ENCODE measurements at places on chromosomes 1 and 21.
A peak's percentile ranks its signal among the peaks of the same experiment; 100 is the strongest.

GRCh38 chr21:46004168-46004861, 22.7 kb downstream of the COL6A1 start:
- no peak for DNase-seq

GRCh38 chr1:169098380-169098779, 8.1 kb upstream of the ATP1B1 start:
- no peak for DNase-seq

DNA sequence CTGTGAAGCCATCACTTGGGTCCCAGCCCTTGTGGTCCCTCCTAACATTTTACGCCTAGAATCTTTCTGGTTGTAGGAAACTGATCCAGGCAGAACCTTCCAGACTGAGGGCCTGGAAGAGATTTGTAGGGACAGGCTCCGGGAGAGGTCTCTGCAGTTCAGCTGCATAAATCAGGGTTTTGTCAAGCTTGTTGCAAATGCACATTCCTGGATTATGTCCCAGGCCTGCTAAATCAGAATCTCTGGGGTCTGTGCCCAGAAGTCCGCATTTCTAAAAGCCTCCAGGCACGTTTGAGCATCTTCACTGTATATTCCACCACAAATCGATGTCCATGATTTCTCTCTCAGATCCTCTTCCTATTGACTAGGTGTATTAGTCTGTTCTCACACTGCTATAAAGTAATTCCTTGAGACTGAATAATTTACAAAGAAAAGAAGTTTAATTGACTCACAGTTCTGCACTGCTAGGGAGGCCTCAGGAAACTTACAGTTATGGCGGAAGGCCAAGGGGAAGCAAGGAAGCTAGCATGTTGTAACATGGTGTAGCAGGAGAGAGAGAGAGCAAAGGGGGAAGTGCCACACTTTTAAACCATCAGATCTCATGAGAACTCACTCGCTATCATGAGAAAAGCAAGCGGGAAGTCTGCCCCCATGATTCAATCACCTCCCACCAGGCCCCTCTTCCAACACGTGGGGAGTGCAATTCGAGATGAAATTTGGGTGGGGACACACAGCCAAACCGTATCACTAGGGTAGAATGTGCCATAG, 1.2 kb upstream of the FHAD1 start:
- no peak for DNase-seq

GRCh38 chr1:61213245-61214011, 131.1 kb downstream of the NFIA start:
- no peak for DNase-seq

GRCh38 chr1:209132736-209133467, 450.6 kb upstream of the CAMK1G start:
- DNase-seq = no peak

- no peak for DNase-seq
Observed at GRCh38 chr1:160134791-160135572, 16.4 kb upstream of the ATP1A4 start.

DNA sequence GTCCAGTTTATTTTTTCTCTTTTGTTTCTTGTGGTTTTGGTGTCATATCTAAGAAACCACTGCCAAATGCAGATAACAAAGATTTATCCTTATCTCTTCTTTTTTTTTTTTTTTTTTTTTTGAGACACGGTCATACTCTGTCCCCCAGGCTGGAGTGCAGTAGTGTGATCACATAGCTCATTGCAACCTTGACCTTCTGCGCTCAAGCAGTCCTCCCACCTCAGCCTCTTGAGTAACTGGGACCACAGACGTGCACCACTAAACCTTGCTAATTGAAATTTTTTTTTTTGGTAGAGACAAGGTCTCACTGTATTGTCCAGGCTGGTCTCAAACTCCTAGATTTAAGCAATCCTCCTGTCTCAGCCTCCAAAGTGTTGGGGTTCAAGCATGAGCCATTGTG, 8.9 kb downstream of the SLC66A1 start:
- DNase-seq = no peak

DNA sequence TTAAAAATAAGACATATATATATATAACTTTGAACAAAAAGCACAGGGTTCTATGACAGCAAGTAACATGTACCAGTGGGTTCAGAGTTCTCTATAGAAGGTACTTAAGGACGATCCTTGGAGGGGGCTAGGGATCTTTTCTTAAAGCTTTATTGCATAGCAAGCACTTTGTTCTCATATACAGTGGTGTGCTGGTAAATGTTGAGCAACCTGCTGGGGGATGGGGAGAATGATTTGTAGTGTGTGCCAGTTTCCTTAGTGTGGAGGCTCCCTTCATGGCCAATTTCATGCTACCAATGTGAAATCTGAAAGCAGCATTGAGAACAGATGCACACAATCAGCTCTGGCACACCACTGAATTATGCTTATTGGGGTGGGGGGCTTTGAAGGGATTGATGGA, 69.5 kb upstream of the NFASC start:
- no peak for DNase-seq

DNA sequence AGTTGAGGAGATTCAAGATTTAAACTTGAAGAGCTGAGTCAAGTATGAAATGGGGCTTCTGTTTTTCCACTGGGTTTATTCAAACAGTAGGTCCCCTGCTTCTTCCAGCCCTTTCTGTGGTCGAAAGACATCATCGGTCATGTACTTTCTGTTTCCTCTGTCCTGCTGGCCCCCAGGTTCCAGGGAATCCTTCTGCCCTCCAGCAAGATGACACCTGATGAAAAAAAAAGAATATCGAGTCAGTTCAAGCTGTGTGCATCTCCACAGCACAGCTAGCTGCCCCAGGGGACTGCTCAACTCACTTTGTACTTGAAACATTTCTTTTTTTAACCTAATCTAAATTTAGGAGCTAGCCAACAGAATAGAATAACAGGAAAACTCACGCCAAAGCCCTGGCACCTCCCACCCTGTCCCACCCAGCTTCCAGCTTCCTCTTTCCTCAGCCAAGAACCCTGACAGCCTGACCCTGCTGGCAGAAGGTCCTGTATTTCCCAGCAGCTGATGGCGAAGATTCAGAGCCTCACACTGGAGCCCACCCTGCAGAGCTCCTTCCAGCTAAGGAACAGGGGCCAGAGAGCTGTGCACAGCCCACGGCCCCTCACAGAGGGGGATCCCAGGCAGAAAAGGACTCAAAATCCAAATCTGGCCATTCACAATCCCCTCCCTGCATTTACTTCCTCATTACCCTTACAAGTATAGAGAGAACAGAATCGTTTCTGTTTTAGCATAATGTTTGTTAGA, 176.5 kb downstream of the PSMG1 start:
- no peak for DNase-seq

DNA sequence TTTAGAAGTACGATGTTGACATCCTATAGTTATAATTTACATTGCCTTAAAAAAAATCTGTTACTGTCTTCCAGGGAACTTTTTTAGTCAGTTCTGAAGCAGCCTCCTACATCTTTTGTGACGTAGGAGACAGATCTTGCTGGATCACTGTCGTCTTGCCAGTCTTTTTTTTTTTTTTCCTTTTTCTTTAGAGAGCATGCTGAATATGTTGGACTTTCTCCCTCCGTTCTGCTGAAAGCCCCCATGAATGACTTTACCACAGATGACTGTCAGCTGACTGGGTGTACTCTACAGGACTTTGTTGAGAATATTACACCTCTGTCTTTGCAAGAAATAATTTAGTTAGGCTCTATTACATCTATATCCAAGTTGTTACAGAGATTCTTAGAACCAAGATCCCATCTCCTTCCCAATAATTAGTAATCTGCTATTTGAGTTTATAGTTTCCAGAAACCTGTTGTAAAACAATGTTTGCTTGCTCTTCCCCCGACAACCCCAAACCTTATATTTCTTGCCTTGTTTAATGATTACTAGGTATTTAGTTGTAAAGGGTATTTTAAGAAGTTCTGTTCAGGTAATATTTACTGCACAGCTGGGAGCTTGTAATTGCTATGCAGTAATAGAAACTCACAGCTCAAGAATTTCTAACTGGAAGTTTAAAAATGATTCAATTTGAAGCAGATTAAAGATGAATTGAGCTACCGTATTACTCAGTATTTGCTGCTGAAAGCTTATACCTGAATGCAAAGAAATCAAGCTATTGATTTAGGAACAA, 61.8 kb downstream of the RASAL2 start:
- peak; percentile 32 for DNase-seq

DNA sequence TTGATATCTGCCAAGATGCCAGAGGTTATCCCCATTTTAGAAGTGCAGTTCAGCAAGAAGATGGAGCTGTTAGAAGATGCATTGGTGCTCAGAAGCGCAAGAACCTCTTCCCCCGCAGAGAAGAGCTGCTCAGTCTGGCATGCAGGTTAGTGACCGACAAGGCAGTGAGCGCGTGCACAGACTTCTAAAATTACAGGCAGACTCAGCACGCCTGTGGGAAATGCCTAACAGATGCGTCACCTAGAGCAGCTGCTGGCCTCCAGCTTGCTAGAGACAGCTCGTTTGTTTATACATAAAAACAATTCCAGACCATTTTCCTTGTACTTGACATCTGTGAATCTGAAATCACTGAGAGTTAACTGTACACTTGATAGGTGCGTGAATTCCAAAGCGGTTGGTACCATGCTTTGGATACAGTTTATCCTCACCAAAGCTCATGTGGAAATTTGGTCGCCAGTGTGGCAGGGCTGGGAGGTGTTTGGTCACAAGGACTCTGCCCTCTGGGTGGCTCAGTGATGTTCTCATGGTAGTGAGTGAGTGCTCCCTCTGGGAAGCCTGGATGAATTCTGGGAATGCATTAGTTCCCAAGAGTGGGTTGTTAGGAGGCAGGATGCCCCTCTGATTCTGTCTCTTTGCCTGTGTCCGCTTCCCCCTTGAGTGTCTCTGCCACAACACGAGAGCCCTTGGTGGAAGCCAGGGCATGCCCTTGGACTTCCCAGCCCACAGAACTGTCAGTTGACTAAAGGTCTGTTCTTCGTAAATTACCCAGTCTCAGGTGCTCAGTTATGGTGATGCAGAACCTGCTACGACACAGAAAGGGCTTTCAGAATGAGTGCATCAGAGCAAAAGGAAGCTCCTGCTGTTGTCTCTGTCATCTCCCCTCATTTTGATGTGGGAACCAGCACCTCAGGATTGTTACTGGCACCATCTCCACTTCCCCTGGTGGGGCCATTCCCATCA, 24.4 kb downstream of the SNAP47 start:
- DNase-seq = no peak

DNA sequence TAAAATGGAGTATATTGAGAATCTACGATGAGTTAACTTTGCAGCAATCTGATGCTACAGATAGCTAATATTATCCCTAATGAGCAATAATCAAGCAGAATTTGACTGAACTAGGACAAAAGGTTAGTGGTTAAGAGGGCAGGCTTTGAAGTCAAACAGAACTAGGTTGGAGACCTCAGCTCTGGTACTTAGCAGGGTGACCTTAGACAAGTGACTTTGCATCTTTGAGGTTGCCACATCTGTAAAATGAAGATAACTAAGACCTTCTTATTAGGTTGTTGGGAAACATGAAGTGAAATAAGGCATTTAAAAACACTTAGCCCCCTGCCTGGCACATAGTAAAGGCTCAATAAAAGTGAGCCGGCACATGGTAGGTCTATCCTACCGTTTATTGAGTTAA, 4.3 kb upstream of the FUCA1 start:
- no peak for DNase-seq

- no peak for DNase-seq
Observed at GRCh38 chr1:95752515-95753381, 518.7 kb downstream of the RWDD3 start.

DNA sequence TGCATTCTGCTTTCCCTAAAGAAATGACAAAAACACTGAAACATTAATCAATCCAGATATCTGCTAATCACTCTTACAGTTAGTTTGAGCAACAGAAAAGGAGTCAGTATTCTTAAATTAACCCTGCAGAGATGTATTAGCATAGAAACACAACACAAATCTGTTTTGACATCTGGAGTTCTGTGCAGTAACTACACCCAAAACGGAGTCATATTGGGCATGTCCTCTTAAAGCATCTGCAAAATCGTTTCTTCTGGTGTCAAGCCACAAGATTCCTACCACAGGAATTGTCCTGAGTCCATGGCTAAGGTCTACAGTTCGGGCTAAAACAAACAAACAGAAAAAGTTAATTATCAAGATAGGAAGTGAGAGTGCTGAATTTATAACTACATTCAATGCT, 332.1 kb upstream of the PKN2 start:
- DNase-seq = no peak

- DNase-seq = no peak
Observed at GRCh38 chr1:174605198-174605597, 157.4 kb downstream of the GPR52 start.

GRCh38 chr1:74908797-74909196, 175.8 kb downstream of the TYW3 start:
- no peak for DNase-seq

DNA sequence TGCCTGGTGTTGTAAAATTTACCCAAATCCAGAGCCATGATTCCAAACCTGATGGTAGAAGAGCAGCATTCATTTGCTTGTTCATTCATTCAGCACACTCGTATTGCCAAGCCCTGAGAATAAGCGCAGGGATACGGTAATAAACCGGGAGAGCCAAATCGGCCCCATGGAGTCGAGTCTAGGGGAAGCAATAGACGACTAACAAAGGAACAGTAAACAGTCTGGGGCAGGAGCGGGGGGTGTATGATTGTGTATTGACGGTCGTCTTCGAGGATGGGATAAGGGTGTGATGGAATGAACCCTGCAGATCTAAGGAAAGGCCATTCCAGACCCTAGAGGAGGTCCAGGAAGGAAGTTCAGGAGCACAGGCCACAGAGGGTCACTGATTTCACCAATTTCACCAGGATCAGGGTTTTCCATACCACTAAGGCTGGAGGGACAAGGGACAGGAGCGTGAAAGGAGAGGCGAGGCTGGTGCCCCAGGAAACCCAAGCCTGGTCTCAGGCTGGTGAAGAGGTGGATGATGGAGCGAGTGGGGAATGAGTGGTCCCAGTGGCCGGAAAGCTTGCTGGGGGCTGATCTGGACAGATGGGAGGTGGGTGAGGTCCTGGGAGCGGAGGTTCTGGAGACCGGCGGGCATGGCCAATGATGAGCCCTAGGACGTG, 61.1 kb upstream of the PDE9A start:
- DNase-seq = no peak

DNA sequence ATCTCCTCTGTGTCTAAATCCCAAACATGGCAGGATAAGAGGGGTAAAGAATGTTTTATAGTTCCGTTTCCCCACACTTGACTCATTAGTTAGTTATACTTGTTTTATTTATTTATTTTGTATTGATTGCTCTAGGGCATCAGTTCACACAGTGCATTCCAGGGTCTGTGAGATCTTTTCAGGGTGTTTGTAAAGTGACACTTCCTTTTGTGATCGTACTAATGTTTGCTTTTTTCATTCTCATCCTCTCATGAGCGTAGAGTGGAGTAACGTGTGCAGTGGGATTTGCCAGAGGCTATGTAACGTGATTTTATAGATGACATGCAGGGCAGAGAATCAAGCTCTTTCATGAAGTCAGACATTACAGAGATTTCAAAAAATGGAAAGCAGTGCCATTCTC, 103.2 kb downstream of the SCCPDH start:
- DNase-seq = no peak

Measured in COLO829 (cell line).